ENCODE measurements at places on chromosomes 12 and 14.

GRCh38 chr14:22542360-22542759 is 46.7 kb downstream of the DAD1 start:
- DNase-seq, result no peak

GRCh38 chr14:98769326-98769725 is 502.7 kb downstream of the BCL11B start:
- no peak for DNase-seq

- DNase-seq, result no peak
Observed at GRCh38 chr12:3259973-3260372, 182.8 kb downstream of the TSPAN9 start.

DNA sequence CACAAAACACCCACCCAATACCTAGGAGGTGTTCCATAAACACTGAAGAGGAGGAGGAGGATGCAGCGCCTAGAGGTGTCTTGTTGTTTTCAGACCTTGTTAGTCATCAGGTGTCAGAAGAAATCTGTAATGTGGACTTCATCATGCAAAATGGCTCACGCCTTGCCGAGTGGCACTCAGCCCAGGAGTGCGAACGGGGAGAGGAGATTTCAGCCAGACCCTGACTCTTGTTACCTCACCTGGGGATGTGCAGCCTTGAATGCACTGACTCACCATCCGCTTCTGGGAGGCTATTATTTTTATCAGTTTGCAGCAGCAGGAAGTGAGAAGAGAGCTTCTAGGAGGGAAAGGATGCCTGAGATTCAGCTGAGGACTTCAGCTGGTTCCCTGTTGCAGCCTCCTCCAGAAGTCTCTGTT is 48.2 kb upstream of the PLXNC1 start:
- no peak for DNase-seq

GRCh38 chr12:100127766-100128511 is 14.7 kb downstream of the BLTP3B start:
- no peak for DNase-seq

DNA sequence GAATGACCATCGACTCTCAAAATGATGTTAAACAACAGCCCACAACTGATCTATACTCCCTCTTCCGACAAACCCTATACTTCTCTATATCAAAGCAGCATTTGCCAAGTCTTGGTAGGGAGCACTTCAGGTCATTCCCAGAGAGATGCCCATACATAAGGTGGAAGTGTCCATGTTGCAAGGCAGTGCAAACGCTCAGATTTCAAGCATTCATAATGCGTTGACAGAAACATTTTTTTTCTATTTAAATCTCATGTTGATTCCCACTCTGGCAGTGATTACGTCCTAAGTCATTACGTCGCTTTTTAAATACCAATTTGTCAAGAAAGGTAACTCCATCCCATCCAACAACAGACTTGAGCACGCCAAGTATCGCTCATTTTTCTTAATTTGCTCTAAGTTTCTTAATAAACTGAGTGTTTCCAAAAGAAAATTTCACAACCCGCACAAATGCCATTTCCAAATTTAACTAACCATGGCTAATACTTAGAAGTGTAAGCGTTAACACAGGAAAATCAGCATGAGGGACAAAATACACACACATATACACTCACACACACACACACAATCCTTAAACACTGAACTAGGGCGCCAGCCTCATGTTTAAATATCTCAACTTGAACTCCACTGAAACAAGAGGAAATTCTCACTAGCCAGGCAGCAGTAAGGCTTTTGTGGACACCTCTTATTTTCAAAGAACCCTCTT is 1.1 kb downstream of the GXYLT1 start:
- peak; percentile 55 for DNase-seq

DNA sequence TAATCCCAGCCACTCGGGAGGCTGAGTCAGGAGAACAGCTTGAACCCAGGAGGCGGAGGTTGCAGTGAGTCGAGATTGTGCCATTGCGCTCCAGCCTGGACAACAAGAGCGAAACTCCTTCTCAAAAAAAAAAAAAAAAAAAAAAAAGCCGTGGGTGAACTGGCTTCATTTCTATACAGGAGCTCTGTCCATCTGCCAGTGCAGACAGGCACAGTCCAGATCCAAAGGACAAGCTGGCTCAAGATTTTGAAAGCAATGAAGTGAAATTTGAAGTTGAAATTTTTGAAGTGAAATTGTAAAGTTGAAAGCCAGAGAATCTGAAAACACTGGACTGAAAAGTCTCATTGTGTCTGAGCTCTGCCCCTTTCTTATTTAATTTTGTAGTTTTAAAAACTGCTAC is 134.7 kb downstream of the CALM1 start:
- no peak for DNase-seq

- DNase-seq, result no peak
Observed at GRCh38 chr12:8035440-8036010, 3.0 kb downstream of the FOXJ2 start.

- DNase-seq, result no peak
Observed at GRCh38 chr12:108833355-108833733, 24.0 kb downstream of the SSH1 start.

GRCh38 chr12:56300644-56301464 is 724 bp upstream of the CS start:
- DNase-seq, result peak; percentile 30

DNA sequence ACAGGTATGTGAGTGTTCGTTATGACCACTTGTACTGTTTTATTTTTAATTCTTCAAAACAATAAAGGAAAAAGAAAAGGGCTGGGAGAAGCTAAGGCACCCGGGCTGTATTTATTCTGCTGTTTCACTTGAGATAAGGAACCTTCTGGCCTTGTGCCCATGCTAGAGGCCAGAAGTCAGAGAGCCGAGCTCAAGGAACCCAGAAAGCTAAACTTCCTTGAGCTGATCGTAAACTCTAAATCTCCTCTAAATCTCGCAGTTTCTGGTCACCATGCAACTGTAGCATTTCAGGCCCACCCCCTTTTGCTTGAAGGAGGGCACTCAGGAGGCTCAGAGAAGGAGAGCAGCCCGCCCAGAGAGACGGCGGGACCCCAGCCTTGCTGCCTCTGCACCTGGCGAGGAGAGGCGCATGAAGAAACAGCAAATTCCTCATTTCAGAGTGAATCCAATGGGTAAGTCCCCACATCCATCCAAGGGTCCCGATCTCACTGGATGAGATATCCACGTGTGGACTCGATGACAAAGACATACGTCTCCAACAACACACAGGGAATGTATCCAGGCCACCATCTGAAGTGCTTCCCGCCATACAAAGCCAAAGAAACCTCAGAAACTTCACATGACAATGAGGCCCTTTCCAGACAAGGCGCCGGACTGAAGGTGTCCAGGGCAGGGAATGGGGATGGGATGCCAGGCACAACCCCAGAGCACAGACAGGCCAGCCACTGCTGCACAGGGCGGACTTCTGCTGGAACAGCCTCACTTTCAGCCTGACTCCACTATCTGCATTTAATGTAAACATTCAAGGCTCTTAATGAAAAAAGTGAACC is 14.6 kb downstream of the CCDC88C start:
- no peak for DNase-seq

- no peak for DNase-seq
Observed at GRCh38 chr12:64808110-64808509, 16.3 kb upstream of the TBC1D30 start.

DNA sequence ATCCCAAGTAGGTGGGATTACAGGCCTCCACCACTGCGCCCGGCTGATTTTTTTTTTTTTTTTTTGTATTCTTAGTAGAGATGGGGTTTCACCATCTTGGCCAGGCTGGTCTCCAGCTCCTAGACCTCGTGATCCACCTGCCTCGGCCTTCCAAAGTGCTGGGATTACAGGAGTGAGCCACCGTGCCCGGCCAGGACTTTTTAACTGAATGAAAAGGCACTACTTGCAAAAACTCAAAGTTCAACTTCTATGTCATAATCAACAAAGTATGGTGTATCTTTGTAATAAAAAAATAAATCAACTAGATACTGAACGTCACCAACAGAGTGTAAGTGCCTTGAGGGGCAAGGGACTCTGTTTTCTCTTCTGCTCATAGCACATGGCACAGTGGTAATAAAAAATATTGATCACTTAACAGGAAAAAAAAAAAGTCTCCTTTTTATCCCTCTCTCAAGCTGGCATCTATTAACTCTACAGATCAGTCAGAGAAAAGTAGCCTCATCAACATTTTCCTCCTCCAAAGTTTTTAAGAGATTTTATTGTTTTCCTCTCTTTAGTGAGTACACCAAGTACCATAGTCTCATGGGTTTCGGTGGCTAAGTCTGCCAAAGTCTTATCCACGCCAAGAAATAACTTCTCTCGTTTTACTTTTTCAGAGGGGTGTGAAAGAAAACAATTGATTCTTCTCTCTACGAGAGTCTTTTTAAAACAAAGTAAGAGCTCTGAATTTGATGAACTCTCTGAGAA is 10.6 kb upstream of the FOXN3 start:
- DNase-seq, result no peak

DNA sequence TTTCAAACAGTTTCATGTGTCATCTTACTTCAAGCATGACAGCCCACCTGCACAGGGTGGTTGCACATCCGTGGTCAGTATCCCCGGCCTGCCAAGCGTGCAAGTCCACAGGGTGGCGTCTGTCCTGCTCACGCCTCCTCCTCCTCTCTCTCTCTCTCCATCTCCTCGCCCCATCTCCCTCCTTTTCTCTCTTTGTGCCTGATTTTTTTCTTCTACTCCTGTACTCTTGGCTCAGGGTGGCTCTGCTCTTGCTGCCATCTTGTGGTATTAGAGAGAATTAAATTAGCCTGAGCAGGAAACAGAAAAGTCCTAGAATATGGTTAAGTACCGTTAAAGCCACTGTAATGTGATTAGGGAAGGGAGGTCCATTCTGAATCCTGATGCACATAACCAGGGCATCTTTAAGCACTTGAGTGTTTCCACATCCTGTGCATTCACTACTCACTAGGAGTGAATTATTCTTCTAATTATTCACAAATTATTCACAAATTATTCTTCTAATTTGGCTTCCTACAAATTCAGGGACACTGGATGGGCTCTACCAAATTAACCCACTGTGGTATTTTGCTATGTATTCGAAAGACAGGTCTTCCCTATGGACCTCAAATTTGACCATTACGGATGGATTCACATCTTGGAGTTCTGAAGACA is 25.5 kb upstream of the DTX1 start:
- peak; percentile 65 for DNase-seq

- no peak for DNase-seq
Observed at GRCh38 chr12:130401703-130402102, 64.0 kb downstream of the PIWIL1 start.

- DNase-seq, result no peak
Observed at GRCh38 chr12:50387487-50387886, 8.9 kb downstream of the FAM186A start.

Data from NCI-H748 treated with DMSO at 0.1 percent for 48 hours (cell line).